ENCODE measurements at places on chromosomes 5 and 9. TPM values are rescaled to one million over a fixed set of nuclear protein-coding genes. Genes with fewer than 3 reads are reported as not detected.

- no peak overlapping the region for H3K4me3 ChIP-seq
- no peaks in the 10 kb centered on the region for H3K27me3 ChIP-seq
- peaks cover 15% of the 10 kb centered on the region for H3K36me3 ChIP-seq
- peak overlapping the region; percentile 52 for H3K27ac ChIP-seq
These were observed 3.6 kb downstream of the PSMD5 start for GRCh38 chr9:120839146-120839545.

DNA sequence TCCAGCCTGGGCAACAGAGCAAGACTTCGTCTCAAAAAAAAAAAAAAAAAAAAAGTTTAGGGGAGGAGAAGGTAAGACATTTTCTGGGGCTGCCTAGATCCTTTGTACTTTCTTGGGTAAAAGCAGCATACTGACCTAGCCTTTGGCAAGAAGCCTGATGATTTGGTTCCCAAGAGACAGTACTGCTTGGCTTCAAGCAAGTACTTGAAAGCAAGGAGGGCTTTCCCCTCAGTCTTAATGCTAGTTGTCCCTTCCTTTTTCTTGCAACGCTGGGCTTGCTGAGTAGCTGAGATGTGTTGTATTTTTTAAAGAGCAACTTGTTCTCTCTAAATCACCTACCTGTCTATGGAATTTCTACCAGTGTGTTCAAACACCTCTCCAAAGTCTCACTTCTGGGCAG is 76.2 kb downstream of the INSYN2B start:
- H3K27me3 ChIP-seq: no peaks in the 10 kb centered on the region
- H3K4me3 ChIP-seq: no peak overlapping the region
- H3K36me3 ChIP-seq: peaks cover 1% of the 10 kb centered on the region
- H3K4me1 ChIP-seq: peaks cover 6% of the 10 kb centered on the region

DNA sequence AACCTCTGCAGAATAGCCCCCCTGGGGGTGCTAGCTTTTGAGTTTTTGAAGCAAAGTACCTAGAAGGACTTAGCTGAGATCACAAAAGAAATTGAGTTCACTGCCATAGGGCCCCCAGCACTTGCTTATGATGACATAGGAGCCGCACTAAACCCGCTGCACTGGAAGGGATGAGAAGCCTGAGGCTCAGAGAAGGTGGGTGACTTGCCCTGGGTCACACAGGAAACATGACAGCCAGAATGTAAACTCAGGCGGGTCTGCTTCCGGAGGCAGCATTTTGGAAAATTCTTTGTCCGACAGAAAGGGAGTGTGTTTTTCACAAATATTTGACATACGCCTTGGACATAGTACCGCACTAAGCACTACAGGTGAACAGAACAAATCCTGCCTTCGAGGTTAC is 8.4 kb upstream of the TOR1B start:
- no peak overlapping the region for H3K4me3 ChIP-seq
- peaks cover 3% of the 10 kb centered on the region for H3K4me1 ChIP-seq
- H3K36me3 ChIP-seq: no peaks in the 10 kb centered on the region
- H3K27ac ChIP-seq: no peak overlapping the region
- H3K27me3 ChIP-seq: peaks cover 28% of the 10 kb centered on the region

The HEXB gene
- total RNA-seq: 126 TPM

- peaks cover 47% of the 10 kb centered on the region for H3K36me3 ChIP-seq
- no peak overlapping the region for H3K4me3 ChIP-seq
- peaks cover 9% of the 10 kb centered on the region for H3K4me1 ChIP-seq
- no peak for DNase-seq
- no peaks in the 10 kb centered on the region for H3K27me3 ChIP-seq
These were observed 72.8 kb downstream of the PRRT1B start for GRCh38 chr9:131618071-131618479.

GRCh38 chr5:72325566-72326305 is 5.6 kb downstream of the PTCD2 start:
- no peak overlapping the region for H3K4me3 ChIP-seq
- H3K27me3 ChIP-seq: no peaks in the 10 kb centered on the region
- H3K36me3 ChIP-seq: peaks cover 15% of the 10 kb centered on the region
- peaks cover 20% of the 10 kb centered on the region for H3K4me1 ChIP-seq
- no peak for DNase-seq
- H3K27ac ChIP-seq: peak overlapping the region; percentile 80

DNA sequence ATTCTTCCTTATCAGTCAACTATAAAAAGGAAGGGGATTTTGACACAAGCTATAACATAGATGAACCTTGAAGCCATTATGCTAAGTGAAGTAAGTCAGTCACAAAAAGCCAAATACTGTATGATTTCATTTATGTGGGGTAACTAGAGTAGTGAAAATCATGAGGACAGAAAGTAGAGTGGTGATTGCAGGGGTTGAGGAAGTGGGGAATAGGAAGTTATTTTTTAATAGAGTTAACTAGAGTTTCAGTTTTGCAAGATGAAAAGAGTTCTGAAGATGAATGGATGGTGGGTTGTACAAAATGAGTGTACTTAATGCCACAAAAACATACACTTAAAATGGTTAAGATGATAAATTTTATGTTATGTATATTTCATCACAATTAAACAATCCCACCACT is 65.4 kb upstream of the FAM174A start:
- H3K27me3 ChIP-seq: peaks cover 5% of the 10 kb centered on the region
- no peak overlapping the region for H3K27ac ChIP-seq
- H3K4me1 ChIP-seq: no peaks in the 10 kb centered on the region
- no peak overlapping the region for H3K4me3 ChIP-seq

DNA sequence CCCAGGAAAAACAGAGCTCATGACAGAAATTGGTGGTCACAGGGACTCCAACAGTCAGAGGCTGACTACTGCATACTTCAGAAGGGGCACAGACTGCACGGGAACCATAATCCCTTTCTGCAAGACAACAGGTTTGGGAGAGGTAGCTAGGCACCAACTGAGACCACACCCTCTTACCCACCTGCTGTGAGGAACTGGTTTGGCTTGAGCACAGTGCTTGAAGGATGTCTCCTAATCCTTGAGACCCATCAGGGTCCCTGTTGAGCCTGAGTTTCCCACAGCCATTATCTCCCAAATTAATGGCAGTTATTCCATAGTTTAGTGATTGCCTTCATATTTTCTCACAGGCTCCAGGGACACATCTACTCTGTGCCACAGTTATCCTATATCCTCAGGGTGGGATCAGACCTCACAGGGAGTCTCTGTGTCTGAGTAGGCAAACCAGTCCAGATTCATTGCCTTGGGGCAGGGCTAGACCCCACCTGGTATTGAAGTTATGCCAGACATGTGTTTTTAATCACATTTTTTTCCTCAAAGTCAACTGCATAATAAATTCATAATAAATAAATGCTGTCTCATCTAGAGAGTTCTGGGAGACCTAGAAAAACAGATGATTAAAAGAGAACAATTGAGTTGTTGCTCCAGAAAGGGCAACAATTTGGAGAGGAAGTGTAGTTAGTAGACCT is 9.3 kb upstream of the CAST start:
- no peaks in the 10 kb centered on the region for H3K36me3 ChIP-seq
- no peak for DNase-seq
- H3K4me1 ChIP-seq: peaks cover 41% of the 10 kb centered on the region
- no peak overlapping the region for H3K4me3 ChIP-seq
- no peaks in the 10 kb centered on the region for H3K27me3 ChIP-seq

DNA sequence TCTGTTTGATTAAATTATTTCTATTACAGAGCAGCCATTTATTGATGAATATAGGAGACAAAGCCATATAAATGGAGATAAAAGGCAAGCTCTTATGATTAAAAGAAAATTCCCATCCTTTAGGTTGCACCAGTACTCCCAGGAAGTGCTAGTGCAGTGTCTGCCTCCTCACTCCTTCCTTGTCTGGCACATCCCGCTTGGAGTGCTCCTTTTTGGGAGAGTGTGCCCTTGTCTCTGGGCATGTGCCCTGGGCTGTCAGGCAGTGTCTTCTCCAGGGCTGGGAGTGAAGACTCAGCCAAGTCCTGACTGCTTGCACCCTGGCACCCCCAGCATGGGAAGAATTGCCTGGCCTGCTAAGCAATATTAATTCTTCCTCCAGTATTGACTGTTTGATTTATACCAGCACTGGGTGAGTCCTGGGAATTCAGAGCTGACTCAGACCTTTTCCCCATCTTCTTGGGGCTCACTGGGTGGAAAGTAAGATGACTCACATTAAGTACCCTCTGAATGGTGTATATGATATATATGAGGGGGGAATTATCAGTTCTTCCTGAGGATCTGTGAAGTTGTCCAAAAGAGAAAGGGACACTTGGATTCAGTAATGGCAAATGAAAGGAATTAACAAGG is 62.1 kb downstream of the ZSWIM6 start:
- H3K27ac ChIP-seq: peak overlapping the region; percentile 23
- DNase-seq: no peak
- no peaks in the 10 kb centered on the region for H3K27me3 ChIP-seq
- peaks cover 2% of the 10 kb centered on the region for H3K36me3 ChIP-seq
- peaks cover 42% of the 10 kb centered on the region for H3K4me1 ChIP-seq
- no peak overlapping the region for H3K4me3 ChIP-seq

The SLC46A2 gene
- not detected for total RNA-seq

The PLAC8L1 gene
- total RNA-seq: 0.97 TPM

The INSL4 gene
- total RNA-seq: not detected

- H3K27me3 ChIP-seq: no peaks in the 10 kb centered on the region
- no peaks in the 10 kb centered on the region for H3K36me3 ChIP-seq
- H3K4me1 ChIP-seq: no peaks in the 10 kb centered on the region
These were observed 465.9 kb downstream of the TUSC1 start for GRCh38 chr9:25212361-25212760.

The SPAAR gene
- total RNA-seq: 0.70 TPM

GRCh38 chr5:123455640-123456039 is 32.4 kb upstream of the CEP120 start:
- DNase-seq: no peak
- H3K4me1 ChIP-seq: peaks cover 5% of the 10 kb centered on the region
- no peak overlapping the region for H3K27ac ChIP-seq
- H3K27me3 ChIP-seq: no peaks in the 10 kb centered on the region

The FGF18 gene
- 2.1 TPM for total RNA-seq

- peaks cover 69% of the 10 kb centered on the region for H3K4me1 ChIP-seq
- no peaks in the 10 kb centered on the region for H3K27me3 ChIP-seq
- H3K36me3 ChIP-seq: no peaks in the 10 kb centered on the region
- DNase-seq: no peak
These were observed 3.2 kb upstream of the DBN1 start for GRCh38 chr5:177476531-177477233.

DNA sequence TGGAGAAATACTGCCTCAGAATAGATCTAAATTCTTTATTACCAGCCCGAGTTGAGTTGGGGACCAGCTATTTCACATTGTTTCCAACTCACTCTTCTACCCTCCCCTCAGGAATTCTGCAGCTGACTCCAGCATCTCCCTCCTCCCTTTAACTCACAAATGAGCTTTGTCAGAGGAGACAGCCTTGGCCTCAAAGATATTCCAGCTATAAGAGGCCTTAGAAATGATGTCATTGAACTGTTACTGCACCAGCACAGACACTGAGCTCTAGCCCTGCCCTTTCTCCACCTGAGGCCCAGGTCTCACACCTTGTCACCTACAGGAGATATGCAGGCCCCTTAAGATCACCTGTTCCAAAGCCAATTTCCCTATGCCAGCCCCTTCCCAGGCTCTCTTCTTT is 78.4 kb upstream of the ATP10B start:
- no peak overlapping the region for H3K27ac ChIP-seq
- no peaks in the 10 kb centered on the region for H3K36me3 ChIP-seq
- no peaks in the 10 kb centered on the region for H3K27me3 ChIP-seq
- H3K4me3 ChIP-seq: no peak overlapping the region

GRCh38 chr9:123589361-123590239 is 233.6 kb downstream of the CRB2 start:
- no peak overlapping the region for H3K4me3 ChIP-seq
- DNase-seq: no peak
- no peak overlapping the region for H3K27ac ChIP-seq
- no peaks in the 10 kb centered on the region for H3K27me3 ChIP-seq

The F12 gene
- total RNA-seq: 2.1 TPM

DNA sequence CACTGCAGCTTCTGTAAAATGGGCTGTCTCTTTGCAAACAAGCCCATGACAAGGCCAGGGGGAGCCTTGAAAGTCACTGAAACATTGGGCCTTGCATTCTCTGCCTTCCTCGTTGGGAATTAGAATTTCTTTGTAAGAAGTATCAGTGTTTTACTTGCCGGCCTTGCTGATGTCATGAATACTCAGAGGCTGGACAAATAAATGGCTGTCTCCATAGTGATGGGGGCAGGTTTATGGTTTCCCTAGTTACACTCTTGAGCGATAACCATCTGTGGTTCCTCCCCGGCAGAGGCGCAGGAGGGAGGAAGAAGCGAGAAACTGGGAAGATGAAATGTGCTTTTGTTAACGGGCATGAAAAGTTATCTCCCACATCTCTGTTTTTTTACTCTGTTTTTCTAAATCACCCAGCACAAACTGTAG is 272.7 kb upstream of the PANK3 start:
- H3K27ac ChIP-seq: peak overlapping the region; percentile 20
- no peaks in the 10 kb centered on the region for H3K27me3 ChIP-seq
- H3K4me3 ChIP-seq: no peak overlapping the region

DNA sequence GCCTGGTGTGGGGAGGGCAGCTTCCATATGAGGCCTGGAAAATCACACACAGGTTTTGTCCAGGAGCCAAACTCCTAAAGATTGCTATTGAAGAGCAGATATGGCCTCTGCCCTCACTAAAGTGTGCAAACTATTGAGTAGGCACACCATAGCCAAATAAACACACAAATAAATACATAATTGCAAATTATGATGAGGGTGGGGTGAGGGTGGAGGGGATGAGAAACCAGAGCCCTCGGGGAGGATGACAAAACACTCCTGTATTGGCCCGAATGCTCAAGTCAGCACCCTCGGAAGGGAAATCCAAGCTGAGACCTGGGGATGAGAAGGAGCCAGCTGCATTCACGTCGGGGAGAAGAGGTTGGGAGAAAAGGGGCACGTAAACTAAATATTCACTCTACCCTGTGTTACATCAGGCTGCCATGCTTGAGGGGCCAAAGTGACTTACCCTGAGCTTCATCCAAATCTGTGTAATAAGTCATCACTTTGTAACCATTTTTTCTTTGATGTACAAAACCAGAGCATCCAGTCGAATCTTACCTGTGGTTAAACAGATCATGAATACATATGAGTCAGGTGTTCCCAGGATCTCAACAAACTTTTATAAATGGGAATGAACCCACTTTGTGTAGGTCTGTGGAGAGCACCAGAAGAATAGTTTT is 73.9 kb upstream of the PCSK1 start:
- H3K4me3 ChIP-seq: no peak overlapping the region
- peaks cover 26% of the 10 kb centered on the region for H3K27me3 ChIP-seq
- H3K4me1 ChIP-seq: no peaks in the 10 kb centered on the region
- no peak for DNase-seq

GRCh38 chr9:81879501-81879916 is 48.7 kb upstream of the SPATA31D4 start:
- no peak overlapping the region for H3K4me3 ChIP-seq
- H3K27ac ChIP-seq: no peak overlapping the region
- H3K4me1 ChIP-seq: peaks cover 21% of the 10 kb centered on the region
- H3K36me3 ChIP-seq: no peaks in the 10 kb centered on the region
- DNase-seq: no peak
- no peaks in the 10 kb centered on the region for H3K27me3 ChIP-seq

GRCh38 chr5:9947225-9947714 is 302.4 kb downstream of the ATPSCKMT start:
- no peaks in the 10 kb centered on the region for H3K36me3 ChIP-seq
- no peak overlapping the region for H3K27ac ChIP-seq
- H3K4me3 ChIP-seq: no peak overlapping the region
- peaks cover 4% of the 10 kb centered on the region for H3K4me1 ChIP-seq
- no peak for DNase-seq
- no peaks in the 10 kb centered on the region for H3K27me3 ChIP-seq

The SLC1A3 gene
- total RNA-seq: 1.3 TPM

The PRR7 gene
- 4.8 TPM for total RNA-seq

GRCh38 chr5:96043446-96043845 is 81.8 kb upstream of the ELL2 start:
- peaks cover 3% of the 10 kb centered on the region for H3K4me1 ChIP-seq
- DNase-seq: no peak

The NR5A1 gene
- total RNA-seq: not detected

GRCh38 chr9:135100241-135100681 is 12.8 kb downstream of the OLFM1 start:
- DNase-seq: no peak
- H3K27me3 ChIP-seq: peaks cover 38% of the 10 kb centered on the region
- no peak overlapping the region for H3K4me3 ChIP-seq
- H3K36me3 ChIP-seq: peaks cover 2% of the 10 kb centered on the region
- peaks cover 4% of the 10 kb centered on the region for H3K4me1 ChIP-seq
